ENCODE measurements at places on chromosomes 16 and 17. TPM values are rescaled to one million over a fixed set of nuclear protein-coding genes. Genes with fewer than 3 reads are reported as not detected.

DNA sequence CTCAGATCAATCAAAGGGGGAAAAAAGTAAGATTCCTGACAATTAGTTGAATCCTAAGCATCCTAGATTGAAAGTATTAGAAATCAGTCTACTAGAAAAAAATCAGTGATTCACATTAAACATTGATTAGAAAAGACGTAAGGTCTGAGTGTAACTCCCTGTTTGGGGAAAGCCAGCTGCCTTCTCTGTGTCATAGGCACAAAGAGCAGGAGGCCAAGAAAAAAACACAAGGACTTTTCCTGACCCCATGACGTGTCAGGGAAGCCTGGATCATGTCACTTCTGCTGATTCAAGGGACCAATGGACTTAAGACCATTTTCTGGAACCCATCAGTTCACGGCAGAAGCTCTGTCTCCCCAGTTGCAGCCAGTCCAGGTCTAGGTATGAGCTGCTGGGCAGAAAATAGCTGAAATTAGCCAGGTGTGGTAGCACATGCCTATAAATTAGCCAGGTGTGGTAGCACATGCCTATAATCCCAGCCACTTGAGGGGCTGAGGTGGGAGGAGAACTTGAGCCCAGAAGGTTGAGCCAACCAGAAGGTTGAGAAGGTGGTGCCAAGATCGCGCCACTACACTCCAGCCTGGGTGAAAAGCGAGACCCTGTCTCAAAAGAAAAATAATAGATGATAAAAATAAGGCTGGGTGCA, 35.9 kb downstream of the RANBP10 start:
- no peak for DNase-seq

DNA sequence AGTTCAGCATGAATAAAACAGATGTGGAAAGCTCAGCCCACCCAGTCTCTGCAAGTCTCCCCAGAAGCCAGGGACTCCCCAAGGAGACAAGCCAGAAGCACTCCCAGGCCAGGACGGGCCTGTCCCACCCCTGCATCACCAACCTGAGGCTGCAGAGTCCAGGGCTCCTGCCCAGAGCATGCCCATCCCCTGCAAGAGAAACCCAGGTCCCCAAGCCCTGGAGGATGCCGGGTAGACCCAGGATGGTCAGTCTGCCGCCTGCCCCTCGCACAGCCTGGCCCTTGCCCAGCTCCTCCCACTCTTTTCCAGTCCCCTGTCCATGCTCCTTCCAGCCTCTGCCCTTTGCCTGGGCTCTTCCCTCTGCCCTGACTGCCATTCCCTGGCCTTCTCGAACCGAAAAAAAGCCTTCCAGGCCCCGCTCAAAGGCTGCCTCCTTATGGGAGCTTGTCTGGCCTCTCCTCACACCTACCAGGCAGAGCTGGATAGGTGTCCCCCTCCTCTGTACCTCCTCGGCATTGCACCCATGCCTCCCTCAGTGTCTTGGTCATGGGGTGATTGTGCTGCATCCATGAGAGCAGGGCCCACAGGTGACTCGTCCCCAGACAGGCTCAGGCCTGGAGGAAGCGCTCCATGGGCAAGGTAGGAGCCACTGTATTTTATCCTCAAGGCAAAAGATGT, 44.8 kb downstream of the BEAN1 start:
- no peak for DNase-seq

DNA sequence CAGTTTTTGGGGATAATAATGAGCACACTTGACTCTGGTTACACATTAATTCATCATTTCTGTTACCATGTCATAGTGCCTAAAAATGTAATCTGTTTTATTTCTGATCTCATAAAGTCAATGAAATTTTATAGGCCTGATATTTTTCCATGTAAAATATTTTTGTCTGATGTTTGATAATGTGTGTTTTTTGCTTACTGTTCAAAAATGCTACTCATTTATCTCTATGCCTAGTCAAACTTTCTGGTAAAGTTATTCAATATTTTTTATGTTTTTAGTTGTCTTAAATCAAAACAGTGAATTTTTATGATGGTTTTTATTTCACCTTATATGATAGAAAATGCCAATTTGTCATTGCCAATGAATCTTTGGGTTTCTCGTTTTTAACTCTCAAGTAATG, 147.0 kb downstream of the AHSP start:
- DNase-seq: no peak

GRCh38 chr17:57442401-57442823, 186.1 kb downstream of the MSI2 start:
- no peak for DNase-seq

GRCh38 chr17:62140836-62141235, 75.8 kb upstream of the MED13 start:
- DNase-seq: no peak

DNA sequence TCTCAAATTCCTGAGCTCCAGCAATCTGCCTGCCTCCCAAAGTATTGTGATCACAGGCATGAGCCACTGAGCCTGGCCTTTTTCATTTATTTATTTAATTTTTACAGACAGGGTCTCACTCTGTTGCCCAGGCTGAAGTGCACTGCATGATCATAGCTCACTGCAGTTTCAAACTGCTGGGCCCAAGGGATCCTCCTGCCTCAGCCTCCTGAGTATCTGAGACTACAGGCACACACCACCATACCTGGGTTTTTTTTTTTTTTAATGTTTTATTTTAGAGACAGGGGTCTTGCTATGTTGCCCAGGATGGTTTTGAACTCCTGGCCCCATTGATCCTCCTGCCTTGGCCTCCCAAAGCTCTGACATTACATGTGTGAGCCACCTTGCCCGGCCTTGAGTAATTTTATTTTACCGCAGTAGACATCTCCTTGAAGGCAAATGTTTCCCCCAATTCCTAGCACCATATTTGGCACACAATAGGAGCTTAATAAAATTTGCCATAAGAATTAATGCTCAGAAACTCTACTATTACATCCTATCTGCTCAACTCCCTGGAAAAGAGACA, 1.9 kb upstream of the EEF2K start:
- DNase-seq: no peak

DNA sequence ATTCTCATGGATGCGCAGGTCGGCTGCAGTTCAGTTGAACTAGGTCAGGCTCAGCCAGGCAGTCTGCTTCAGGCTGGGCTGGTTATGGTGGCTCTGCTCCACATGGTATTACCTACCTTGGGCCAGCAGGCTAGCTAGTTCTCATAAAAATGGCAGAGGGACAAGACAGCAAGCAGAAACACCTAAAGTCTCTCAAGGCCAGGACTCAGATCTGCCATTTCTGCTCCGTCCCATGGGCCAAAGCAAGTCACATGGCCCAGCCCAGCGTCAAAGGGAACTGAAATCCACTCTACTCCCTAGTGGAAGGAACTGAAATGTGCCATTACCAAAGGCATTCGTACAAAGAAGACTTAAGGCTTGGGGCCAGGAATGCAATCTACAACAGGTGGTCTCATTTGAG, 160.0 kb downstream of the TMEM132E start:
- no peak for DNase-seq

The CD7 gene
- total RNA-seq: 320 TPM

The SYCE1L gene
- total RNA-seq: 17.1 TPM

The CTF1 gene
- total RNA-seq: 0.19 TPM

The TLK2 gene
- total RNA-seq: 59.3 TPM

Data from activated naive CD8-positive, alpha-beta T cell treated with anti-CD3 and anti-CD28 coated beads, Interleukin-2, amount 10 ng/mL, durations not matched to agents 7 days and 5 days (primary cell).